ENCODE measurements at places on chromosomes 13 and 19.

- DNase-seq: no peak
Observed at GRCh38 chr19:46472592-46472991, 1.2 kb upstream of the PNMA8A start.

DNA sequence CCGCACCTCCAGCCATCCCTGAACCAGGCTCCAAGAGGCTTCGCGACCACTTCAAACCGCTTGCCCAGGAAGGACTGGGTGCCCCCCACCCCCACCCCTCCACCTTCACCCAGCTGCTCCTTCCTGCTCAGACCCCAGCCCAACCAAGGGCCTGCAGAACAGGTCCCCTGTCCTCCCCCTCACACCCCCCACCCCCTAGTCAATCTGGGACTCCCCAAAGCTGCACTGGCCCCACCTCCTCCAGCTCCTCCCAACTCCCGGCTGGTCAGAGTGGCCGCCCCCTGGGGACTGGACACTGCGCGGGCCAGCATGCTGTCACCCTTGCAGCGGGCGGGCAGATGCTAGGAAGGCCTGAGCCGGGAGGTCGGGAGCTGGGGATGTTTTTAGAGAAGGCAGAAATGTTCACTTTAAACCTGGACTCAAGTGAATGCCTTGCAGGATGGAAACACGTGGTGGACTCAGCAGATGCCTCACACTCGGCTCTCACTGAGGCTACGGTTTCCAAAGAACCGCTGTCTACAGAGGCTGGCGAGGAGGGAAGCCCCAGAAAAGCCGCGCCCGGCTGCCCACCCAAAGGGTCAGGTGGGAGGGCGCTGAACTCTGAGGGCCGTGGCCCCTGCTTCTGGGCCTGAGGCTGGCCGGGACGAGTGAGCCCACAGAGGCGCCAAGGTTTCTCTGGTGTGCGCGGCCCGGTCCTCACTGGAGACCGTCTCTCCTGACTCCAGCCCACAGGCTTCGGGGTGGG, 8.0 kb downstream of the RPL36 start:
- DNase-seq: no peak

DNA sequence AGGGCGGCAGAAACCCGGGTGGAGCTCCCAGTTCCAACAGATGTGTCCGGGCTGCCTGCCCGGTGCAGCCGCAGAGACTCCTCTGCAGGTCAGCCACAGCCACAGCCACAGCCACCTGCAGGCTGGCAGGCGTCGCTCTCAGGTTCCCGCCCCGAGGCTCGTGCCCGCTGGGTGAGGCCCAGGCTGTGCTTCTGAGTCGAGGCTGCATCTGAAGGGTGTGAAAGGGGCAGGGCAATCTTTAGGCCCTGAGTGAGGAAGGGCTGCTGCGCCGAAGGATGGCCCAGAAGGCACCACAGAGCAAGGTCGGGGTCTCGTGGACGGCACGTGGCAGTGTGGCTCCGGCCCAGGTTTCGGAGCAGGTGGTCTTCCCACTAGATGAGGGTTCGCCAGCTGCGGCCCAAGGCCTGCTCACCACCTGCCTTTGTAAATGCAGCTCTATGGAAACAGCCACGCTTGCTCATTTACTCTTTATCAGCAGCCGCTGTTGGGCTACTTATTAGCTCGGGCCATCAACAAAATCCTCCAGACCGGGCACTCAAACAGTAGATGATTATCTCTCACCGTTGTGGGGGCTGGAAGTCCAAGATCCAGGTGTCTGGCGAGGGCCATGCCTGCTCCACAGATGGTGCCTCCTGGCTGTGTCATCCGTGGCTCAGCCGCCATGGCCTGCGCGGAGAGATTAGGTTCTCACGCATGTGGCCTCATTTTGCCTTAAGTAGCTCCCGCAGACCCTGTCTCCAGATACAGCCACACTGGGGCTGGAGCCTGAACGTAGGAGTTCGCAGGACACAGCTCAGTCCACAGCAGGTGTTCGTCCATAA, 40.3 kb upstream of the TFDP1 start:
- no peak for DNase-seq

GRCh38 chr13:114313061-114313860, 1.0 kb upstream of the CHAMP1 start:
- no peak for DNase-seq

- no peak for DNase-seq
Observed at GRCh38 chr19:18090545-18091216, 3.9 kb upstream of the IL12RB1 start.

DNA sequence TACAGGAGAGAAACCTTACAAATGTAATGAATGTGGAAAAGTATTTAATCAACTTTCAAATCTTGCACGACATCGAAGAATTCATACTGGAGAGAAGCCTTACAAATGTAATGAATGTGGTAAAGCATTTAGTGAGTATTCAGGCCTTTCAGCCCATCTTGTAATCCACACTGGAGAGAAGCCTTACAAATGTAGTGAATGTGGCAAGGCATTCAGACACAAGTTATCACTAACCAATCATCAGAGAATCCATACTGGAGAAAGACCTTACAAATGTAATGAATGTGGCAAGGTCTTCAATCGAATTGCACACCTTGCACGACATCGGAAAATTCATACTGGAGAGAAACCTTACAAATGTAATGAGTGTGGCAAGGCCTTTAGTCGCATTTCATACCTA, 13.6 kb upstream of the ZNF610 start:
- no peak for DNase-seq

GRCh38 chr19:35136977-35137702, 1.5 kb upstream of the FXYD1 start:
- DNase-seq: peak; percentile 27

GRCh38 chr19:51593969-51594773, 23.1 kb downstream of the ZNF175 start:
- peak; percentile 95 for DNase-seq

DNA sequence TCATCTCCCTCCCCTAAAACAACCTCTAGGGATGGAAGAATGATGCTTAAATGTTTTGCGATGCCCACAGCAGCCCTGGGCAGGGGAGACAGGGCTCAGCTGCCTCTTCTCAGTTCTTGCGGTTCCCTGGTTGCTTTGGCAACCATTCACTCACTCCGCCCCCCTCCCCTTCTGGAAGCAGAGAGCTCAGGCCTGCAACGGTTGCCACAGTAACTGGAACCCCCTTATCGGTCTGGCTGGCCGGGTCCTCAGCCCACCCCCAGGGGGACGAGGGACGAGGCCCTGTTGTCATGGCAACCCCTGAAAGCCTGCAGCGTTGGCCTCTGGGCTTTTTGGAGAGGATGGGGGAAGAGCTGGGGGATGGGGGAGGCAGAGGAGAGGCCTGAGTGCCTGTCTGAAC, 19.5 kb downstream of the NOVA2 start:
- DNase-seq: no peak

GRCh38 chr13:30529085-30529834, 63.5 kb upstream of the HMGB1 start:
- no peak for DNase-seq

DNA sequence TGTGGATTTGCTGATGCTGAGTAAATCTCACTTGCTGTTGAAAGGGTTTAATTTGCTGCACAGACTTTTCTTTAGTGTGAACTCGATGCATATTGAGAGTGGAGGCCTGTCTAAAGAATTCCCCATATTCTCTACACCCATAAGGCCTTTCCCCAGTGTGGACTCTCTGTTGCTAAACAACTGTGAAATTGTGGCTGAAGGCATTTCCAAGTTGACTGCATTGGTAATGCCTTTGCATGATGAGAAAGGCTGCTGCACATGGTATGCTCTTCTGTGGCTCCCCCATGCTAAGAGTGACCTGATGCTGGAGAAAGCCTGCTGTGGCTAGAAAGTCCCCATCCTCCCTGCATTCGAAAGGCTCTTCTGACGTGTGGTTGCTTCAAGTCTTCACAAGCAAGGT, 6.6 kb upstream of the ZNF599 start:
- DNase-seq: no peak

GRCh38 chr13:95644601-95645052, at the start of gene DZIP1:
Gene DZIP1 (minus strand): TSS chr13:95644706. CDS start chr13:95642029, 2,677 bp downstream.
- DNase-seq: peak; percentile 77

DNA sequence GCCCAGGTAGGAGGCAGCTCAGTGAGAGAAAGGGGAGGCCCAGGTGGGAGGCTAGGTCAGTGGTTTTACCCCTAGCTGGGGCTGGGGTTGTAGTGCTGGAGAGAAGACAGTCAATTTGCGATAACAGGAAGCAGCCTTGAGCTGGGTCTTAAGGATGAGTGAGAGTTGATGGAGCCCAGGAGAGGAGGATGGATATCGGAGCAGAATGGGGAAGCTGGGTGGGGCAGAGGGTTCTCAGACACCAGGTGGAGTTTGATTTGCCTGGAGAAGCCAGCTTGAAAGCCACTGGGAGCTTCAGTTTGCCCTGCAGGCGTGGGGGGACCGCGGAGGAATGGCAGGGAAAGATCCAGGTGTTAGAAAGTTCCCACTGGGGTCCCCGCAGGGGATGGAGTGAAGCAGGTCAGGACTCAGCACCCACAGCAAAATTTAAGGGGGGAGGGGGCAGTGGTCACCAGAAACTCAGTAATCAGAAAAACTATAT, 836 bp upstream of the CDC42EP5 start:
- DNase-seq: no peak

- DNase-seq: no peak
Observed at GRCh38 chr19:16577531-16577985, 5.3 kb upstream of the SLC35E1 start.

- no peak for DNase-seq
Observed at GRCh38 chr19:16335226-16335625, 10.6 kb downstream of the KLF2 start.

DNA sequence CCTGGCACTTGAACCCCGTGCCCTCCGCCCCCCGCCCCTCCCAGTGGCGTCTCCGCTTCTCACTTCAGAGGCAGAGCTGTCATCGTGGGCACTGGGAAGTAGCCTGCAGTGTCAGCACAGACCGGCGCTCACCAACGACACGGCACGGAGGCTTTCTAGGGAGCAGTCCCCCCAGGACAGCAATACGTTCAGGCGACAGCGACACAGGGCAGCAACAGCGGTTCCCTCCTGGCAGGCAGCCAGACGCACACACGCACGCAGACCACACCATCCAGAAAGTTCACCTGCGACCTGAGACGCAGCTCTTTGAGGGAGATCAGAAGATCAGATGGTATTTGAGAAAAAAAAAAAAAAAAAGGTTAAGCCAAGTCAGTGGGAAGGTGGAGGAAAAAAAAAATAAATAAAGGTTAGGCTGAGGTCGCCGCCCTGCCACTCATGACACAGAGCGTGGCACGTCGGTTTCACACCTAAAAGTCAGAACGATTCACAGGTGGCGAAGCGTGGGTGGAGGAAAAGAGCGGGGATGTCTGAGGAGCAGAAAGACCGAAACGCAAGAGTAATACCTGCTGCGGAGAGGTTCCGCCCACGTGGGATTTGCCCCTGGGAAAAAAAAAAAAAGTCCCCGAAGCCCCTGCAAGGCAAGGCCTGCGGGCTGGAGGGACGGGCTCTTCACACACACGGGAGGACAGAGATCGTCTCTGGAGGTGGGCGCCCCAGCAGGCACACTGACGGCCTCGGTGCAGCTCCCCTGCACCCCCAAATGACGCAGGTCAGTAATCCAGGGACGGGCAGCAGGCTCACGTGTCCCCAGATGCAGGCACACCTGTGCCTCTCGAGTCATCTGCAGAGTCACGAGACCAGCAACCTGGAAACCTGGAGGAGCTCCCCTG, 94.5 kb downstream of the GNG7 start:
- DNase-seq: no peak

DNA sequence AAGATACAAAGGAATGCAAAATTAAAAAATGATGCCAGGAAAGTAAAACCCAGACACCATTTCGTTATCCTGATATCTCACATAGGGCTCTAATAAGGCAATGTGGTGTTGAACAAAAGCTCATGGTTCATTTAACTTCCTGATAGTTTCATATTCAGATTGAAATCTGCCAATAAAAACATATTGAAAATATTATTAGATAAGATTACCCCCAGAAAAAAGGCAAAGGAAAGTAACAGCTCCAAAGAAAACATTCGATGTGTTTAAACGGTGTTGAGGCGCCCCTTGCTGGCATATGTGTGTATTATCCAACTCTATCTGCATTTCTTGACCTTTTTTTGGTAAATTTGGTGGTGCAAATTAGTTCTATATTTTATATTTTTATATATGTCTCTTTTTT, 75.9 kb downstream of the ESD start:
- DNase-seq: peak; percentile 21

Measured in NCI-H1694 treated with DMSO at 0.1 percent for 48 hours (cell line).